ENCODE measurements at places on chromosomes 12 and 14.

GRCh38 chr14:104424406-104425072, 155.0 kb upstream of the C14orf180 start:
- no peak for DNase-seq

DNA sequence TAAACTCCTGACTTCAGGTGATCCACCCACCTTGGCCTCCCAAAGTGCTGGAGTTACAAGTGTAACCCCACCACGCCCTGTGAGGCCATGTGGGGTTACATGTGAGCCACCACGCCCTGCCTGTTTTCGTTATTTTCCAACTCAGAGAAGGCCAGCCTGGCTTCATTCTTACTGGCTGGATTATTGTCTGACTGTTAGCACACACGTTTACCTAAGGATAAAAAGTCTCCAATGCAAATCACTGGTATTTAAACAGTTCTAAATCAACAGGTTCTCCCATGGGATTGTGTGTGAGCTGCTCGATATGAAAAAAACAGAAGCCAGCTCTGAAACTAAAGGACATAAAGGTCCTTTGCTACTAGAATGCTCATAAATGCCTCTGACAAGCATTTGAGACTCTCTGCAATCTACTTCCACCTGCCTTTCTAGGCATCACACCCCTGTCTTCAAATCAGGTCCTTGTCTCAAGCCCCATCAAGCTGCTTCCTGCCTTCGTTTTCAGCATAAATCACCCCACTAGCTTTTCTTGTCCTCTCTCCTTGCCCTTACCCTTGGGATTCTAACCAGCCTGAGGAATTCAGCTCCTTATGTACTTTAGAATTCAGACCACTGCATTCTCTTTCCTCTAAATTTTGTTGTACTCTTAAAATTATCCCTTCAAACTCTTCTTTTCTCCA, 265.0 kb downstream of the DUSP6 start:
- DNase-seq: no peak

DNA sequence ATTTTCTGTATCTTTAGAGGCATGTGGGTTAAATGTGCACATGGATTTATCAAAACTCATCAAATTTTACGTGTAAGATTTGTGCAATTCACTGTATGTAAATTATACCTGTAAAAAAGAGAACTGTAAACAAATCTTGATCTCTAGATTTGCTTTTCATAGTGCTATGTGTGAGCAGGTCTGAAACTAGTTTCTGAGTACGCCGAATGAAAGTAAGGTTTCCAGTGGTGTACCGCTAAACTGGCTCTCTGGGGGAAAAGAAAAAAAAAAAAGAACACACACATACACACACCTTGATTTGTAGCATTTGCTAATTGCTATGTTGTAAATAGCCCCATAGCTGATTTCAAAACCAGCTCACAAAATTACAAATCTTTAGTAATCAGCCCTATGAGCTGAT, 8.6 kb upstream of the SLC41A2 start:
- DNase-seq: no peak

GRCh38 chr14:87008965-87009364, 984.0 kb downstream of the GALC start:
- no peak for DNase-seq

- no peak for DNase-seq
Observed at GRCh38 chr12:116220756-116221155, 56.7 kb downstream of the MED13L start.

DNA sequence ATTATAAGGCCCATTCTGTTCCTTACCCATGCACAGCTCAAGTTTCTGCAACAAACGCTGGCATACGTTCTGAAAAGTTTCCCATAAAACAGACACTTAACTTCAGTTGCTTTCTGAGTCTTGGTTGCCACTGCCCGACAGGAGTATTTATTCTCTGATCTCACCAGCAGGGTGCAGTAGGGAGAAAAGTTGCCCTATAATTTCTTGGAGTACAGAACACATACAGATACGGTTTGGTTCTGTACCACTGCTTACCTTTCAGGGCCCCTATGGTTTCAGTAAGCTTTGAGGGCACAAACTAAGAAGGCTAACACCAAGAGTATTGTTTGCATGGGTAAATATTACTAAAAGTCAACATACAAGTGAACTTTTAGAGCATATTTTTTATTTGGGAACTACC, 77.9 kb downstream of the SPATA7 start:
- peak; percentile 21 for DNase-seq

DNA sequence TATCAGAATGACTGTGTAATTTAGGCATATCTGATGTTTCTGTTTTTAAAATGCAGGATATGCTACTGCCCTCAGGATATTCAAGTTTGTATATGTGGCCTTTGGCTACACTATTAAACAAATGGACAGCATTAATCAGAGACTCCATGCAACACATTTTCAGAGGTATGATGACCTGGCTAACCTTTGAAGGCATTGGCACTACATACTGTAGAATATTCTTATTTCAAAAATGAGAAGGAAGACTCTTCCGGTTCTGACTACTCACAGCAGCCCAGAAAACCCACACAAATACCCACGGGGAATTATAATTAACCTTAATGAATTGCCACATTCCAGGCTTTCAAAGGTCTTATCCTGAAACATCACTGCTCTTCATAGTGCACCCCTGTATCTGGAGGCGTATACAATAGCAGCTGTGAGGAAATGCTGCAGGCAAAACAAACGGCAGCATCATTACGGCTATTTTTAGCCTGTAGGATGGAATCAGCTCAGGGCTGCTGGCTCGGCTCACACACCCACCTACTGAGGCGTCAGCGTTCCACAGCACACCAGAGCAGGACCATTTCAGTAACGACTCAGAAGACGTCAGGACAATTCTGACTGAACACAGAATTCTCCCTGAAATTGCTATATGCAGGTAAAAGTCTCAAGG, 648.5 kb downstream of the RPS29 start:
- DNase-seq: no peak

GRCh38 chr12:40261937-40262336, 37.1 kb downstream of the LRRK2 start:
- no peak for DNase-seq

DNA sequence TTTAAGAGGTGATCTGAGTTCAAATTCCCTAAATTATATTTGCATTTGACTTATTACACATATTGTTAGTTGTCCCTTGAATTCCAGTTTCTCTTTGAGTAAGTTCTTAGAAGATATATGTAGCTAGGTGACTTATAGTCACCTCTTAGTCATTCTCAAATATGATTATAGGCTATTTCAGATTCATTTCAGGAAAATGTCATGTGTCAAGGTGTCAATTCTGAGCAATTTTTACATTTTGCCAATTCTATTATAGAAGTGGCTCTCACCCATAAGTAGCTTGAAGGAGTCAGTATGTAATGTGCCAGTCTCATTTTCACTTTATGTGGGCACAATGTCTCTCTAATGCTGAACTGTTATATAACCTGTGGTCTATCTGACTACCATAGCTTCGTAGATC, 623.4 kb downstream of the DIO2 start:
- DNase-seq: no peak

GRCh38 chr14:61749867-61750266, 12.4 kb upstream of the SNAPC1 start:
- DNase-seq: no peak
